ENCODE measurements at places on chromosomes 7 and 10.

DNA sequence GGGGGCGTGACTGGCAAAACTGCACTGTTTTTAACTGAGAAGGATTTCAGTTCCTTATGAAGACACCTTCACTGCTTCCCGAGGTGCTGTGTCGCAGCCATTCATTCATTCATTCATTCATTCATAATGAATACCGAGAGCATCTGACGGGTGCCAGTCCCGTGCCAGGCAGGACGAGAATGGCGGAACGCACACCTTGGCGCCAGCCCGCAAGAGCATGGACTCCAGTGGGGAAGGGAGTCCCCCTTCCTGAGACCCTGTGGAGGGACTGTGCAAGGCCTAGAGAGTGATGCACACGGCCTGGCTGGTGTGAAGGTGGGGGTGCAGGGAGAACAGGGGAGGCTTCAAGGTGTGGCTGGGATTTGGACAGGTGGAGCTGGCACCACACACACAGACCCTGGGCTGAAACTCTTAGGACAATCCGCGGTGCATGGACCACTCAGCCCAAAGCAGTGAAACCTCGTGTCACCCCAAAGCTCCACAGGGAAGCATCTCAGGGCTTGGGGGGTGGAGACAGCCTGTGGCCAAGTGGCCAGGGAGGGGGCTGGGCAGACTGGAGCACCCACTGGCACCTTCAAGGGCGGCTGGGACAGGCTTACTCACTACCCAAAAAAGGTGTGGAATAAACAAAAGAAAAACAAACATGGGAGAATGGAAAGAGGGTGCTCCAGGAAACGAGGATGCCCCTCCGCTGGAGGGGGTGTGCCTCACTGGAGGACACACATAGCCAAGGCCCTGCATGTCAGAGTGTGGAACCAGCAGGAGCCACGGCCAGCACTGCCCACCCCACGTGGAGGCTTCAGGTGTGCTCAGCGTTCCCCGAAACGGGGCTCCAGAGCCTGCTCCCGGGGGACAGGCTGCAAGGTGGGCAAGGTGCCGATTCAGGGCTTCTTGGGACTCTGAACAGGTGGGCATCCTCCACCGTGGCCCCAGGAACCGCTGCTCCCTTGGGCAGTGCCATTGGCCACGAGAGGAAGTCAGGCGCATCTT, 37.7 kb downstream of the EBF3 start:
- H3K27me3 ChIP-seq: no peaks in the 10 kb centered on the region
- H3K4me3 ChIP-seq: no peak overlapping the region
- no peaks in the 10 kb centered on the region for H3K36me3 ChIP-seq
- DNase-seq: no peak
- no peaks in the 10 kb centered on the region for H3K4me1 ChIP-seq
- H3K27ac ChIP-seq: no peak overlapping the region

DNA sequence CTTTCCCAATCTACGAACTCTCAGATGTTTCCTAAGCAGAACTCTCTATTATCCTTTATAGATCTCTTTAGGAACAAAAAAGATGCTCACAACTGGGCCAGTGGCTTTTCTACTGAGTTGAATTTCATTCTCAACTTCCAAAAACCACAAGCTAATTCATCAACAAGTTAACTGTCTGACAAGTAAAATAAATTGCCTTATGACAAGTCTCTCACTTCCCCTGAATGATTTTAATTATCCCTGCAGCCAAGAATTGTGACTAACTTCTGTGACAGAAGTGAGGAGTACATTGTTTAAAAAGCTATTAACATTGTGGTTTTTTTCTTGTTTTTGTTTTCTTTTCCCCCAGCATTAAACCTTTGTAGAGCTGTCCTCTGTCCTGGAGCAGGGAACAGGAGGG, 343.1 kb downstream of the HPSE2 start:
- no peaks in the 10 kb centered on the region for H3K27me3 ChIP-seq
- H3K4me1 ChIP-seq: no peaks in the 10 kb centered on the region
- H3K36me3 ChIP-seq: no peaks in the 10 kb centered on the region
- no peak for DNase-seq
- no peak overlapping the region for H3K27ac ChIP-seq
- no peak overlapping the region for H3K4me3 ChIP-seq

DNA sequence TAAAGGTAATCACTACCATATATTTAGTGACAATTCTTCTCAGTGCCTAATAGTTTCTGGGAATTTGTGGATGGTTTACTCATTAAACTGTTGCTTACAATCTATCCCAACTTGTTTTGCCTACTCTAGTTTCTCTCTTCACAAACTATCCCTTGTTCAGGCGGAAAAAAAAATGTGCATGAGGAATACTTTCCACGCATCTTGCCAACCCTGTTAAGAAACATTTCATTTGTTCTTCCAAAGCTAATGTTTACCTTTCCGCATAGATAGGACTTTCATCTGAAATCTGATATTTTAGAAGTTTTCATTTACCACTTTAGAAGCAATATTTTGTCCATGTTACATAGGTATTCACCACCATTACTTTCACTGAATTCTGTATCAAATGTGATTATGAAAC, 191.9 kb downstream of the MDFIC start:
- H3K4me1 ChIP-seq: no peaks in the 10 kb centered on the region
- no peaks in the 10 kb centered on the region for H3K36me3 ChIP-seq
- H3K27ac ChIP-seq: no peak overlapping the region
- no peak for DNase-seq
- H3K4me3 ChIP-seq: no peak overlapping the region
- peaks cover 24% of the 10 kb centered on the region for H3K27me3 ChIP-seq

DNA sequence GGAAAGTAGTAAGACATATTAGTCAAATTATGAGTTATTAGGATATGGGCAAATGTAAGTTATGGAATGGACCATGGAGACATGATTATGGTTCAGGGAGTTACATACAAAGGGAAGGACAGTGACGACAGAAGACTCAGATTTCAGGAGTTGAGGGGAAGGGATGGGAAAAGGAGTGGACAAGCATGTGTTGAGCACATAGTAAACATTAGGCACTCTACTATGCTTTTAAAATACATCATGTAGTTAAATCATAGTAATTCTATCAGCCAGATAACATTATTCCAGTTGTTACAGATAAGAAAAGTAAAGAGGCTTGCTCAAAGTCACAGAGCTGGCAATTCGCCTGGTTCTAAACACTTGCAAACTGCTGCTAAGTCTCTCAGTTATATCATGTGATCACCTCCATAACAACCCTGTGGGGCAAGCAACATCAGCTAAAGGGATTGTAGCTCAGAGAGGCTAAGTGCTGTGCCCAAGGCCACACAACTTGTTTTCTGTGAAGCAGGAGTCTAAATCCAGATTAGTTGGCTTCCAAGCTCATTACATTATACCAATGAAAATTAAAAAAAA, 115.2 kb upstream of the MDFIC start:
- H3K27ac ChIP-seq: no peak overlapping the region
- no peaks in the 10 kb centered on the region for H3K27me3 ChIP-seq
- H3K36me3 ChIP-seq: no peaks in the 10 kb centered on the region
- peaks cover 10% of the 10 kb centered on the region for H3K4me1 ChIP-seq

DNA sequence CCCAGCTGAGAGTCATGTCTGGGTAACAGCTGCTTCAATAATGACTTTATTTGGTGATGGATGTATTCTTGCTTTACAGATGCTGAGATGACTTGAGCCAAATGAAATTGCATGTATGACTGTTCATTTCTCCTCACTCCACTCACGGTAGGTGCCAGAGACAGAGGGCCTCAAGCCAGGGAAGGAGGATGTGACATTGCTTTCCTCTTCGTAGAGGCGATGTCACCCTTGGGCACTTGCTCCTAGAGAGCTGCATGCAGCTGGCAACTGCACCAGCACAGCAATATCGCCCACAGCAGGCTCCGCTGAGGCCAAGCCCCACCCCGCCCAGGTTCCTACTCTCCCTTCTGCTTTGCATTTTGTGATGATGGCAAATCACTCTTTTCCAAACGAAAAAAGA, 116.6 kb upstream of the AOAH start:
- H3K4me3 ChIP-seq: no peak overlapping the region
- H3K36me3 ChIP-seq: peaks cover 11% of the 10 kb centered on the region
- no peaks in the 10 kb centered on the region for H3K4me1 ChIP-seq
- DNase-seq: no peak

DNA sequence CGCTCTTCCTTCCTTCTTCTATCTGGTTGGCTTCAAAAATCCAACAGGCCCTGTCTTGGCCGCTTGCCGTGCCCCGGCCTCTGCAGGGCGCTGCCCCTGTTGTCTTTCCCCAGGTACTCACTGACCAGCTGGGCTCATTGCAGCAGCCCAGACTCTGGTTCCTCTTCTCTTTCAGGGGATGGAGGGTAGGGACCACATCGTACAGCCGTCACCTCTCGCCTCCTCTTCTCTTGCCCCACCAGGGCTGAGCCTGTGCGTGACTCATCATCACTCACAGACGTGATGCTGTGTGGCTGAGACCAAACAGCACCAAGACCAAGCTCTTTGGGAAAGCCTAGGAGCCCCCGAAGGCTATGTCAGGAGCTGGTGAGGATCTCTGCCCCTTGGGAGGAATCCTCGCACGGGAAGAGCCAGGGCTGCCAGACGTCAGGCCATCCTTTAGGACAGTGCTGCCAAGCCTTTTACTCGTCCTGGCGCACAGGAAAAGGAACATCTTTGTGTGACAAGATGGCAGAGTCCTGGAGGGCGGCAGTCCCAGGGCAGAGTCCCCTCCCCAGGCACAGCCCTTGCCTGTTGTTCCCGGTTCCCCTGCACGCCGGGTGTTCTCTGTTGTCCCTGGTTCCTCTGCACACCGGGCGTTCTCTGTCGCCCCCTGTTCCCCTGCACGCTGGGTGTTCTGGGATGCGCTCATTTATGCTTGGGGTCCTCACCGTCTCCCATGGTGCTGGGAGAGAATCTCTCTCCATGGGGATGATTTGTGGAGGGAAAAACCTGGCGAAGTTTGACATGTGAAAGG, 188.5 kb upstream of the SHH start:
- H3K27ac ChIP-seq: no peak overlapping the region
- DNase-seq: no peak
- H3K36me3 ChIP-seq: no peaks in the 10 kb centered on the region

GRCh38 chr7:135981958-135982646, 4.9 kb upstream of the MTPN start:
- H3K27me3 ChIP-seq: no peaks in the 10 kb centered on the region
- H3K4me1 ChIP-seq: peaks cover 40% of the 10 kb centered on the region
- peak overlapping the region; percentile 85 for H3K4me3 ChIP-seq
- no peak for DNase-seq
- no peaks in the 10 kb centered on the region for H3K36me3 ChIP-seq
- H3K27ac ChIP-seq: peak overlapping the region; percentile 91

DNA sequence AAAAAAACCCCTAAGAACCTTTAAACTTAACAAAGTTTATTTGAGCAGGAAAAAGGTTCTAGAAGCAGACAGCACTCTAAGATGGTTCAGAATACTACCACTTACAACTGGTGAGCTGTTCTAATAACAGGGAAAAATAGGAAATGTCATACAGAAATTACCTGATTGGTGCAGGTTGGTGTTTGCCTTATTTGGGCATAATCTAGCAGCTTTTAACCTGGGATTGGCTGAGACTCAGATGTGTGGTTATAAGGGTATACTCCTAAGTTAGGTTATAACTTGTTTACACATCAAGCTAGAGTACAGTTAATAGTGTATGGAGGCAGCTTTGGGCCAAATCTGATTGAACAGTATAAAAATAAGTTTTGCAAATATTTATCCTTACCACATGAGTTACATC, 59.8 kb downstream of the MAPK8 start:
- peaks cover 10% of the 10 kb centered on the region for H3K4me1 ChIP-seq
- no peak overlapping the region for H3K27ac ChIP-seq
- H3K4me3 ChIP-seq: no peak overlapping the region
- no peak for DNase-seq
- no peaks in the 10 kb centered on the region for H3K27me3 ChIP-seq

DNA sequence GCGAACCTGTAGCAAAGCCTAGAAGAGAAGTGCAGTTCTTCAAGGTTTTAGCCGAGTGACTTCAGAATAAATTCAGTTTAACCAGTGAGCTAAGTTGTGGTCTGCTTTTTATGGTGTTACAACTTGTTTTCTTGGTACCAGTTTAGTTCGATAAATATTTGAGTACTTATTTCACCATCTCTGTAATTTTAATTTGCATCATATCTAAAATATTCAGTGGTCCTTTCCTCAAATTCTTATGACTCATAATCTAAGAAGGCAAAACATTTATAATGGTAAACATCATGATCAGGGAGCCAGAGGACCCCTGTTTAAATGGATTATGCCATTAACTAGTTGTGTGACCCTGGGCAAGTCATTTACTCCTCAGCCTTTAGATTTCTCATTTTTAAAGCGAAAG, 4.1 kb upstream of the BMPER start:
- no peak for DNase-seq
- no peak overlapping the region for H3K4me3 ChIP-seq
- H3K27me3 ChIP-seq: peaks cover 36% of the 10 kb centered on the region
- H3K36me3 ChIP-seq: no peaks in the 10 kb centered on the region

All from T-helper 2 cell treated with Interferon-gamma antibody and Interleukin-4, amounts not matched to agents 5 μg/mL and 100 μg/mL, for 36 hours (primary cell).